Activated CD8-positive, alpha-beta memory T cell treated with anti-CD3 and anti-CD28 coated beads for 4 hours (primary cell): ENCODE measurements at places on chromosomes 1 and 21.

GRCh38 chr1:29599826-29600225 is 363.5 kb downstream of the PTPRU start:
- DNase-seq: no peak

DNA sequence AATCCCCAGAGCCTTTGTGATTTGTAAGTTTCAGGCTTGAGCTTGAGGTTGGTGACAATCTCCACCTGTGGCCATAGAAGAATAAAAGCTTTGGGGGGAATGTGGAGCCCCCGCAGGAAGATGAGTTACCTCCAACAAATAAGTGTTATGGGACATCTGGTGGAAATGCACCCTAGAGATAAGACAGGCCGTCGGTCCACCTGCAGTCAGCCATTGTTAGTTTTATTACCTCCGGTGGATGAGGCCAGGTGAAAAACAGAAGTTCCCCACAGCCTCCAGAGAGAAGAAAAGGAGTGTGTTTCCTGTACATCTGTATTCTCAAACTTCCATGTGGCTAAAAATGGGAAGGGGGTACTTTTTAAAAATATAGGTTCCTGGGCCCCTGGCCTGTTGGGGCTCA is 137.4 kb downstream of the KAZN start:
- DNase-seq: no peak

- no peak for DNase-seq
Measured at GRCh38 chr1:109762821-109763645, 690 bp downstream of the EPS8L3 start.

GRCh38 chr1:6981595-6981994 is 196.3 kb downstream of the CAMTA1 start:
- no peak for DNase-seq

DNA sequence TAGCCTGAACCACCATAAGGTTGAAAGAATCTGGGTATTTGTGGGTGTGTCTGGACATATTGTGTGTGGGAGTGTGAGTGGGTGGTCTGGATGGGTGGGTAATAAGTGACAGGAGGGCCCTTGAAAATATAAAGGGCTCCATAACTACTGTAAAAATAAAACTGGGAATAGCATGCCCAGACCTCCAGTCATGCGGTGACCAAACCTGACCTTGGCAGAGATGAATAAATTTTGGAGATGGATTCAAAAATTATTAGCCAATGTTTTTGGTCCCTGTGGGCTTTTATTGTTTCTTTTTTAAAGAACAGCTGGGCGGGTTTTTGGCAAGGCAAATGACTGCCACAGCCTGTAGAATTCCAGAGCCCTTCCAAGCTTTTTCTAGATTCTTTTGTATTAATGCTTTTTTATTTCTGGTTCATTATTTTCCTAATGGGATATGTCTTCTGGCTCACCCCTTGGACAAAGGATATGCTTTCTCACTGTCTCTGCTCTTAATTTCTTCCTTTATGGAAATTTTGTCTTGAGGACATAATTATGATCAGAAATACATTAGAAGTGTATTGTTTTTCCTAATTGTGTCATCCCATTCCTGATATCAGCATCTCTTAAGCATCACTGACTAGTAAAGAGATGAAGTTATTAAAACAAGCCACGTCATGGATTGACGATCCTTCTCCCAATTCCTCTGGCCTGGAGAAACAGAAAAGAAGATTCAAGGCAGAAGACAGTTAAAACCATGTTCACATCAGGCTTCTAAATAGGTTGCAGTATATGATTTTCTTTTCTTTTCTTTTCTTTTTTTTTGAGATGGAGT is 69.5 kb downstream of the NTMT2 start:
- no peak for DNase-seq

DNA sequence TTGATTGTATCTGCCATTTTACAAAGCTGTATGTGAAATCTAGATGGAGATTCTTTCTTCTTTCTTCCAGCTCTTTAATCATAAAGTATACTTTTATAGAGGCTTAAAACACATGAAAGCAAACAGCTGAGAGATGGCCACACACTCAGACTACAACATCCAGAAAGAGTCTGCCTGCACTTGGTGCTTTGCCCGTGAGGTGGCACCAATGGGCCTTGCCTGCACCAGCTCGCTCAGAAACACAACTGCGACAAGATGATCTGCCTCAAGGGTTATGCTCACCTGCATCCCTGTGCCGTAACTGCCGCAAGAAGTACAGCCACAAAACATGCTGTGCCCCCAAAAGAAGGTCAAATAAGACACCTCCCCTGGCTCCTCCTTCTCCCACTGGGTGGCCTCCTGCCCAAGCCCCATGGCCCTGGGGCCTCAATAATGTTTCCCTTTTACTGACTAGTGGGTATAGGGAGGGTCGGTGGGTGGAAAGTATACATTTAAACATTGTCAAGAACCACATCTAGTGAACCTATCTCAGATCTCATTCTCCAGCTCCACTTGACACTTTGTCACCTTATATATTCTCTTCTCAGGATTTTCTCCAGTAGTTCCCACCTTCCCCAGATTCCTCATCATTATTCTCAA is 66.7 kb upstream of the ANGPTL3 start:
- DNase-seq: no peak

GRCh38 chr1:942411-942821 is 16.6 kb downstream of the NOC2L start:
- DNase-seq: no peak
